GM23338 (cell line): ENCODE measurements at places on chromosomes 4 and X.

DNA sequence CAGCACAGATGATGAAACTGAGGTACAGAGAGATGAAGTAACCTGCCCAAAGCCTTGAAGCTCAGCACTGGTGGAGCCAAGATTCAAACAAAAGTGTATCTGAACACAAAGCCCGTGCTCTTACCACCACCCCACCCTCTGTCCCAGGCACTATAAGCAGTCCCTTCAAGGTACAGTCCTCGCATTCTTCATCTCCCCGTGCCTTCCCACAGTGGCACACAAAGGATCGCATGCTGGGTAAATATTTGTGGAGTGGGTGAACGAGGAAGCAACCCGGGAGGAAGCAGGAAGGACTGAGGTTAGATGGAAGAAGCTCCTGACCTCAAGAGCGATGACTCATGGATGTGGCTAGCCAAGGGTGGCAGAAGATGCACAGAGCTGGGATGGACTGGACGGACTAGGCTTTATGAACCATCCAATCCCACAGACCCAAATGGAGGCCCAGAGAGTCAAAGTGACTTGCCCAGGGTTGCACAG lies 18.4 kb downstream of the IQSEC2 start:
- no peak for DNase-seq

DNA sequence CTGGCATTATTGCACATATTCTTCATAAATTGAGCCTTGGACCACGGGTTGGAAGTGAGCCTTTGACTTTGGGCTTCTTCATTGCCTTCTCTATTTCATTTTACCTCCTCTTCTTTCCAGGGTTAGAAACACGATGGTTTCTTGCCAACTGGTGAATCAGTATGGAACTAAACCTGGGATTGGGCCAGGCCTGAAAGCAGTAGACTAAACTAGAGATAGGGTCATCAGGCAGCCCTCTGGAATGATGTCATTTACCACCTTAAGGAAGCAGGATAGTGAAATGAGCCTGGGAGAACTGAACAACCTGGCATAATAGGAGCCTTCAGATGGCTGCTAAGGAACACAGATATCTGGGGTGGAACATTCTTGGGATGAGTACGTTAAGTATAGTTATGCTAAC lies 67.5 kb upstream of the ATP8A1 start:
- DNase-seq, result no peak

DNA sequence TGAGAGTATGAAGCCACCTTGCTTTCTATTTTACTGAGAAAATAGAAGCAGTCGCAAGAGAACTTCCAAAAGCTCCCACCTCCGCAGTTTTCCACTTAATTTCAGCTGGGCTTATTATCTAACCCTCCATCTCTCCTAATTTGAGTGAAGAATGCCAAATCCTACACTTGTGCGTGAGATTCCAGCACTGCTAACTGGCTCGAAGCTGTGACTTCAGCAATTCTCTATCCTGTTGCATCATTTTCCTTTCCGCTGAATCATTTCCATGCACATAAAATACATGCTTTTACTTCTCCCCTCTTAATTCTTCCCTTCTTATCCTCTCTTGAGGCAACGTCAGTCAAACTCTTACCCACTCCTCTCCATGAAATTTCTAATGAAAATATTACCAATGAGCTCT lies 189.5 kb downstream of the GASK1B start:
- DNase-seq, result no peak

GRCh38 chr4:163679189-163679588 lies 184.7 kb downstream of the TMA16 start:
- DNase-seq, result peak; percentile 19

- DNase-seq, result no peak
These were observed 170.0 kb downstream of the ADRA2C start for GRCh38 chr4:3936184-3936583.

DNA sequence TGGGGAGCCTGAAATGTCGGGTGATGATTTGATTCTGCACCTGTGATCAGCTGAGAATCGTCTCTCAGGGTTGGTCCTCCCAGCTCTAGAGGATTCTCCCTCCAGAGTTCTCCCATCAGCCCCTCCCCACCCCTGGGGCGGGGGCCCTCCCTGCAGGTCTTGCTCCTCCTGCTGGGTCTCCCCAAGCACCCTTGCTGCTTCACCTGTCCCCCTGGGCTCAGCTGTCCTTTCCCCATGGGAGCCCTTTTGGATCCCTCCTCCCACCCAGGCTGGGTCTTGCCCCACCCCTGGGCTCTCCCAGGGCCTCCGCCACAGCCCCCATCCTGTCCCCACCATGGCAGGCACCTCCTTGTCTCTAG lies 22.2 kb downstream of the PSAPL1 start:
- DNase-seq, result no peak

DNA sequence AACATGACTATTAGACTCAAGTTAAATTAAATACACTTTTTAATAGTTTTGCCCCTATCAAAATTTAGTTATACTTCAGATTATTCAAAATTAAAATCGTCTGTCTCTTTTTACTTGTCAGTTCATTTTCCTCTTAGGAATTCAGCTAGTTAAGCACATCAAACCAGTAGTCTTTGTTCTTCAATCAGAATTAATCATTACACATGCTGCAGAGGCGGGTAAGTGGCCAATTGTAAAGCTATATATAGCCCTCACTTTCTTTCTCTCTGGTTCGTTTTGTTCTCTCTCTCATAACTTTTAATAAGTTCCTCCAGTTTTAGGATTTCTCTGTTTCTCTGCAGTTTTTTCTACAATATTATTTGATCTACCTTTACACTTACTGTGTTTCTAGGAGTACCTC lies 359.1 kb upstream of the PABPC4L start:
- DNase-seq, result no peak

DNA sequence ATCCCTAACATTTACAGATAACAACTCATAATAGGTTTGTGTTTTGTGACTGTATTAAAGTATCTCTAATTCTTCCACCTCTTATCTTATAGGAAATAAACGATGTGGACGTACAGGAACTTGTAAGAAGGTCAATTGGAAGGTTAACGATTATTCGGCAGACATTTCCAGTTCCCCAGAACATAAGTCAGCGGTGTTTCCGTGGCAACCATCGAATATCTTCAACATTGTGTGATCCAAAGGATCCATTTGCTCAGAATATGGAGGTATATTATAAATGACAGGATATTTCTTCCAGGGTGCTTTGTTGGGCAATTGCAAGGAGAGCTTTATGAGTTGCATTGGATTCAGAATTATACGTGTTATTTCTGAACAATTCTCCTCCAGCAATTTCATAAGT lies 611.9 kb upstream of the ATOH1 start:
- DNase-seq, result peak; percentile 8

DNA sequence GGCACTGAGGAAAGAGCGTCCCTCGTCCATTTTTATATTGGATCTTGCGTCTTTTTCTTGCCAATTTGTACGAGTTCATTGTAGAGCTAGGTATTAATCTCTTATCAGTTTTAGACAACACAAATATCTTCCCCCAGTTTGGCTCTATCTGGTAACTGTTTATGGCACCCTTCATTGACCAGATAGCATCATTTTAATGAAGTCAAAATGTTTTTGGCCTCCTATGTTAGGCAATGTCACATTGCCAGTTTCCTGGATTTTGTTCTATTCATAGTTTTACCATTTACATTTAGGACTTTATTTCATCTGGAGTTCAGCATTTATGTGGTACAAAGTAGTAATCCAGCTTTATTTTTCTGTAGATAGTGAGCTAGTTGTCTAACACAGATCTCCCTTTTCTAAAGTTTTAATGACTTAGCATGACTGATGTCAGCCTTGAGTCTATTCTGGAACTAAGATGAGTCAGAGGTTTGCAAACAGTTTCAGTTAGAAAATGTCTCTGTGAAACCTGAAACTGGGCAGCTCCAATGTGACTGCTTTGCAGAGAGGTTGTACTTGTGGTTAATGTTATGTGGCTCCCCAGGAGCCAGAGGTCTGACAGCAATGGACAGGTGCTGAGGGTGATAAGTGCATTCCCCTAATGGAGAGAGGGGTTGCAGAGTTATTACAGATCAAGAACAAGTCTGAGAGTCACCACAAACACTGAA lies 5.3 kb upstream of the STBD1 start:
- DNase-seq, result no peak

DNA sequence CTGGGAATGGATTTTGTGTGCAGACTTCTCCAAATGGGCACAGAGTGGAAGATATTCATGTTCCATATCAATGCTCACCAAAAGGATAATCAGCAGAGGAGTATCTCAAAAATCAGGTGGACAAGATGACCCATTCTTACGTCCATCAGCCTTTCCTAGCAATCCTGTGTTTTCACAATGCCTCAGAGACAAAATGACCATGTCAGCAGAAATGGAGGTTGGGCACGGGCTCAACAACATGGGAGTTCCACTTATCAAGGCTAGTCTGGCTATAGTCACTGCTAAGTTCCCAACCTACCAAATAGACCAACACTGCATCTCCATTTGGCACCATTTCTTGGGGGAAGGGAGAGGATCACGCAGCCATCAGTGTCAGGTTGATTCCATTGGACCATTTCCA lies 179.0 kb downstream of the COX7B2 start:
- DNase-seq, result no peak

- DNase-seq, result peak; percentile 46
These were observed 851 bp downstream of the POLR2B start for GRCh38 chr4:56979421-56980072.

- no peak for DNase-seq
These were observed 318.0 kb upstream of the TAPT1 start for GRCh38 chr4:16544251-16544721.

DNA sequence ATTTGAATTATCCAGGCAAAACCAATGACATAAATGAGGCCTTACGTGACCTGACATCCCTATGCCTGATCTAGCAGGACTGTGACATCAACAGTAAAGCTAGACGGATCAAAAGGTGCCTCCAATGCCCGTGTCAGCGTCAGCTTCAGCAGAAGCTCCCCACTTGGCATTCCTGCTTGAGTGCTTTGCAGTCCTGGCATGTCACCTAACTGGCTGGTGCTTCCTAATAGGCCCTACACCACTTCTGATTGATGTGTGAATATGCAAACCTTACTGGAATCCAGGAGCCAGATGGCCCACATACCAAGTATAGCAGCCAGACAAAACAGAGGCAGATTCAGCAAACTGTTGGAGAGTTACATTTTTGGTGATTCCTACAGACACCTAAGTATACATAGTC lies 224.2 kb downstream of the DMD start:
- DNase-seq, result peak; percentile 73

- no peak for DNase-seq
These were observed 277.3 kb upstream of the TRPC5 start for GRCh38 chrX:112359906-112360305.

- DNase-seq, result no peak
These were observed 17.6 kb upstream of the CXCL5 start for GRCh38 chr4:74016068-74016467.
